ENCODE measurements at places on chromosomes 4 and X.
A peak's percentile ranks its signal among the peaks of the same experiment; 100 is the strongest.

GRCh38 chr4:128768373-128768996 lies 41.0 kb upstream of the JADE1 start:
- DNase-seq, result no peak

GRCh38 chr4:80101792-80102116 lies 28.7 kb upstream of the ANTXR2 start:
- no peak for DNase-seq

- DNase-seq, result no peak
Observed at GRCh38 chr4:174230680-174231079, 52.8 kb downstream of the FBXO8 start.

DNA sequence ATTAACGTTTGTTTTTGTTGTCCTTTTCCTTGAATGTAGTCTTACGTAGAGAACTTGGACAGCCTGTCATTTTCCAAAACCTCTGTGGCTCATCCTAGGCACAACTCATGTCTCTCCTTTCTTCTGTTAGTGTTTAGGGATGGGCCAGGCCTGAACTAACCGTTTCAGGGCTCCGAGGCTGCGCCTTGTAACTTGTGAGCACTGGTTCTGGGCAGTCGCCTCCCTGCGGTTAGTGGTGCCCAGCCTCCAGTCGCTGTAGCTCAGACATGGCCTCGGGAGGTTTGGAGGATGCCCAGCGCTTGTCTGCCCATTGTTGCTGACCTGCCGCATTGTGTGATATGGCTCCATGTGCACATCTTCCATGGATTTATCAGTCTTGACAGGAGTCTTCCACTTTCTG lies 32.8 kb downstream of the TMEM131L start:
- no peak for DNase-seq

- DNase-seq, result no peak
Observed at GRCh38 chr4:85861064-85861765, 386.3 kb downstream of the ARHGAP24 start.

- no peak for DNase-seq
Observed at GRCh38 chrX:143500751-143501150, 16.5 kb downstream of the SPANXN3 start.

GRCh38 chr4:158664806-158665205 lies 6.9 kb downstream of the C4orf46 start:
- no peak for DNase-seq

GRCh38 chr4:113537628-113538027 lies 223.9 kb downstream of the CAMK2D start:
- no peak for DNase-seq

DNA sequence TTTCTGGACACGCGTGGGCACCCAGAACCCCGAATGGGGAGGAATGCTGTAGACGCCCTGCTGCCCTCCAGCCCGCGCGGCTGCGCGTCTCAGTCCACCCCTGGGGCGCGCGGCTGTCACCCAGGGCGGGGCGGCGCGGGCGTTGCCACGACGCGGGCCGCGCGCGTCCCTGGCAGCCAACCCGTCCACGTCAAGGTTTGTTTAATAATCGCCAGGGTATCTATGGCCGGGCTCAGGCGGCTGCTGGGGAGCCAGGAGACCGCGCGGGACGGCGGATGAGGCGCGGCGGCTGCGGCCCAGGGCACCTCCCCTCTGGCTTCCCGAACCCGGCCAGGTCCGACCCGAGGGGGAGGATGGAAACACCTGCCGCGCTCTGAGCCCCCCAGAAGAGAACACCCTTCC lies at the start of gene SPATA18:
TSS of gene SPATA18 (plus strand) at position 92 of the 402 bp plus-strand sequence. CDS start 401 bp downstream, outside the sequence.
- peak; percentile 51 for DNase-seq

- no peak for DNase-seq
Observed at GRCh38 chr4:161285461-161285860, 878.3 kb downstream of the FSTL5 start.

DNA sequence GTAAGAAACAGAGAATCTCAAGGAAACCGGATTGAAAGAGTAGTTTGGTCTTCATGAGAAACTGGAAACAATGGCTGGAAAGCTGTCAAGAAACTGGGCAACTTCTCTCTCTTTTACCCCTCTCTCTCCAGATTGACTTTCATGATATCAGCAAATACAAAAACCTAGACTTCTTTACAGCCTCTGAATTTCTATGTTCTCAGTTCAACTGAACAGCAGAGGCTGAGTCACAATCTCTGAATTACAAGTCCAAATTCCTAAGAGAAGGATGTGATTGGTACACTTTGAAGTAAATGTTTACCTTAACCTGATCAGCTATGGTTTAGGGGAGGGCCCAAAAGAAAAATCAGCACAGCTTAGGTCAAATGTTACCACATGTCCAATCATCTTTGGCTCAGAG lies 974.9 kb downstream of the RPA4 start:
- no peak for DNase-seq

GRCh38 chr4:189769131-189769530 lies 171.5 kb upstream of the FRG1 start:
- DNase-seq, result no peak

DNA sequence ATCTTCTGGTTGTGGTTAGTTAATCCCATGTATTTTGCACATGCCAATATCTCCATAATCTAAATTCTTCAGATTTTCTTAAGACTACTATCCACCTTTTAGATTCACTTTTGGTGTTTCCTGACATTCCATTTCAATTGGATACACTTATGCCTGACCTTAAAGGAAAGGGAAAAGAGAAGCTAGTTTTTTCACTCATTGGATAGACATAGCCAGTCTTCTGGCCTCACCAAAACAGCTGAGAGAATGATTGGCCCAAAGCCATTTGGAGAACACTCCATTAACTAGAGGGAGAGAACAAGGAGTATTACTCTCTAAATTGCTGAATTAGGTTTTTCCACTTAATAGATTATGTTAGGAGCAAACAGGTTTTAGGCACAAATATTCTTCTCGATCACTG lies 4.0 kb downstream of the PRPS1 start:
- DNase-seq, result no peak

DNA sequence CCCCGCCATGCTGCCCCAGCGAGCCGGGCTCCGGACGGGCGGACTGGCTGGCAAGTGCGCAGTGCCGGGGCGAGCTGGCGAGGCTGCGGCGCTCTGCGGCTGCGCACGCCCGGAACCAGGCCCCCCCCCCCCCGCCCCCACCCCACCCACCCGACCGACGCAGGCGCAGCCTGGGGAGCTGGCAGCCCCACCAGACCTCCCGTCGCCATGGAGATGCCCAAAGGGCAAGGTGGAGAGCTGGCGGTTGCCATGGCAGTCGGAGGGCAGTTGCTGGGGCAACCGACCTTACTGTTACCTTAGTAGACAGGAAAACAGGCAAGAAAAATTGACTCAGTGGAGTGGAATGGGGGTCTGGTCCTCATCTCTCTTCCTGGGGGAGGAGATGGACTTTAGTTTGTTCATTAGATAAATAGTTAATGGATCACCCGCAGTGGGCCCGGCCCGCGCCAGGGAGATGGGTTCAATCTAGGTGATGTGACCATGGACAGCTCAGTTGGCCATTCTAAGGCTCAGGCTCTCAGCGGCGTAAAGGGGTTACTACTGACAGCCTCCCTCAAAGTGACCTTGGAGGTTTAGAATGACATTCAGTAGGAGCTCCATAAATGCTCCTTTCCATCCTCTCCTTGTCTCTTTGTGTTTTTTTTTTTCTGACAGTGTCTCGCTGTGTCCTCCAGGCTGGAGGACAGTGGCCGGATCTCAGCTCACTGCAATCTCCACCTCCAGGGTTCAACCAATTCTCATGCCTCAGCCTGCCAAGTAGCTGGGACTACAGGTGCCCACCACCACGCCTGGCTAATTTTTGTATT lies at the start of gene PCSK1N:
TSS of gene PCSK1N (minus strand) at position 87 of the 806 bp plus-strand sequence. CDS start at position 9, 78 bp downstream.
- DNase-seq, result peak; percentile 68

- peak; percentile 53 for DNase-seq
Observed at GRCh38 chrX:85084770-85085393, 81.2 kb downstream of the APOOL start.

DNA sequence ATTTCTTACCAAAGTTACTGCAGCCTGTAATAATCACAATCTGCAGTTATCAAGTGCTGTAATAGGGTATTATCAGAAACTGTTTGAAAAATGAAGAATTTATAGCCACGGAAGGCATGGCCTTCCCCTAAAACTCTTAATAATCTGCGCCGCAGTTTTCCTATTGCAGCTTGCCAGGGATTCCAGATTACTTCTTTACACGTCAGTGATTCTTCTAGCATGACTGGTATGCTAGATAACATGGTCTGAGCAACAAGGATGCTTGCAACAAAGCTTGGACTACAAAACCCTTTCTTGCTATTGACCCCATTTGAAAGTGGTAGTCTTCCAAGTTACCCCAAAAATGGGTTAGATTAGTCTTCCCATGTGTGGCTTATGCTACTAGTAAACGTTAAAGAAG lies 47.2 kb upstream of the GK2 start:
- no peak for DNase-seq

Data from HEK293T (cell line).